Effector CD4-positive, alpha-beta T cell (primary cell): ENCODE measurements at places on chromosomes 6 and 20.

DNA sequence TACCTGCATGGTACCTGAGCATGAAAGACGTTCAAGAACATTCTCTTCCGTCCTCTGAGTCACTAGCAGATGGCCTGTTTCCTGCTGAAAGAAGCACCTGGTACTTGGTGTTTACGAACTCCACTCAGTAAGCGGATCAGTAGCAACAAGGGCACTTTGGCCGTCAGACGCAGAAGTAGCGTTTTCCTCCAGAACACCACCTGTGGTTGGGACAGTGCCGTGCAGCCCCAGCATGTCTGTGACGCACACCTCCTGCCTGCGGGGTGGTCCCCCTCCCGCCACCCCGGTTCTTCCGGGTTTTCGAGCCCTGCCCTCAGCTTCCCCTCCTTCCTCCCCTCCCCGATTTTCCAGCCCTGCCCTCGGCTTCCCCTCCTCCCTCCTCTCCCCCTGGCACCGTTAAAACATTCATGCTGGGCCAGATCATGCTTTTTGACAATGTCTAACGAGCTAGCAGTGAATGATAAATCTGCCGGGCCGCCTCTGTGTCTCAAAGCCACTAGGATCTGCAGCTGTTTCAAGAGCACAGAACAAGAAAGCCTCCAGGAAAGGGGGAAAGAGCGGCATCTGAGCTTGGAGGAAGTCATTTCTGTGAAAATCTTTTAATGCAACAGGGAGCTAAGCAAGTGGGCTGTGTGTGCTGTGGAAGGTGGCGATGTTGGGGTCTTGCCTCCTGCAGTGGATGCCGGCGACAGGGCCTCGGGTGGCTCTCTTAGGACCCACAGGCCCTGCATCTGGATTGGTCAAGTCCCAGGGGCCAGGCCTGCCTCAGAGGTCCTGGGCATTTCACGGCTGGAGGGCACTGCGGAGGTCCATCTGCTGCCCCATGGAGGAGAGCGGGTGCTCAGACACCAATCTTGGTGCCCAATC, 207.9 kb downstream of the ERMARD start:
- DNase-seq = no peak

GRCh38 chr20:7505835-7506221, 434.4 kb downstream of the HAO1 start:
- no peak for DNase-seq

DNA sequence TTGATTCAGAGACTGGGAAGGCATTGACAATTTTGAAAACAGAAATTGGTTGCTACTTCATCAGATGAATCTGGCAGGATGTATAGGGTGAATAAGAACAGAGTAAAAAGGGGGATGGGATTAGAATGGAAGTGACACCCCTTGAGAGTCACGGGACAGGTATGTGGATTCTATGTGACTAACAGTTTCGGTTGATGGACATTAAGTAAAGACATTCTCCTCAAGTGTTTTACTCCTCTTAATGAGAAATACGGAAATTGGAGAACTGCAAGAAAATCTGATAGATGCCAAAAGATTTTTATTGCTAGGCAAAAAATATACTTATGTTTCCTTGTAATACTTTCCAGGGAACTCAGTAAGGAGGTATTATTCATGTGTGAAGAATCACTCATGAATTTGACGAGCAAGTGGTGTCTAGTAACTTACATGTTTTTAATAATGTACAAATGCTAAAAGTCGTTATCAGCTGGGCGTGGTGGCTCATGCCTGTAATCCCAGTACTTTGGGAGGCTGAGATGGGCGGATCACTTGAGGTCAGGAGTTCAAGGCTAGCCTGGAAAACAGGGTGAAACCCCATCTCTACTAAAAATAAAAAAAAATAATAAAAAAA, 135.8 kb downstream of the KIF16B start:
- no peak for DNase-seq

- DNase-seq = no peak
Measured at GRCh38 chr20:63926298-63926697, 29.9 kb downstream of the UCKL1 start.

DNA sequence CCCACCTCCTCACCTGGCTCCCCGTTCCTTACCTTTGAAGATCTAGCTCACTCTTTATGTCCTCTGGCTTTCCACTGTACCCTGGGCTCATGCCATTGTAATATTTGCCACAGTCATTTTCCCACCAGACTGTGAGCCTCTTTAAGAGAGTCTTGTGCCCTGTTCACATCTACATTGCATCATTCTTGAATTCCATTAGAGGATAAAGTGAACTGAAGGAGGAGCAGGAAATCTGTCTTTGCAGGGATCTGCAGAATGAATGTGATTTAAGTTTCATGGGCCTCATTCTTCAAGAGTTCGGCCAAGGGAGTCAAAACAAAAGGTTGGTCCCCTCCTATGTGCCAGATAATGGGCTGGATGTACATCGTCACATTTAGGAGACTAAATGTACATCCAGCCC, 272.6 kb upstream of the CITED2 start:
- DNase-seq = no peak

DNA sequence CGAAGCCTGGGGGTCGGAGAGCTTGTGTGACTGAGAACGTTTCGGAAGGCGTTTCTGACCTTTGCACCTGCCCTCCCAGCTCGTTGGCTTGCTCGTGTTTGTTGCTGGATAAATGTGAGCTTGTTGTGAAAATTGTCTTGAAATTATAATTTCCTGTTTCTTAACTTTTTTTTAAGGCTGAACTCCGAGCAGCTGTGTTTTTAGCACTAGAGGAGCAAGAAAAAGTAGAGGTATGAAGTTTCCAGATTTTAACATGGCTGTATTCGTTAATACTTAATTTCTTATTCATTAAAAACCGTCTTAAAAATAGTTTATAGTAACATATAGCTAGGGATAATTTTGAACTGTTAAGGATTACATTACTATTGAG, 672 bp downstream of the CEP43 start:
- no peak for DNase-seq

GRCh38 chr6:71127374-71127773, 161.2 kb upstream of the OGFRL1 start:
- DNase-seq = no peak
